ENCODE measurements at places on chromosomes 2 and 18.

DNA sequence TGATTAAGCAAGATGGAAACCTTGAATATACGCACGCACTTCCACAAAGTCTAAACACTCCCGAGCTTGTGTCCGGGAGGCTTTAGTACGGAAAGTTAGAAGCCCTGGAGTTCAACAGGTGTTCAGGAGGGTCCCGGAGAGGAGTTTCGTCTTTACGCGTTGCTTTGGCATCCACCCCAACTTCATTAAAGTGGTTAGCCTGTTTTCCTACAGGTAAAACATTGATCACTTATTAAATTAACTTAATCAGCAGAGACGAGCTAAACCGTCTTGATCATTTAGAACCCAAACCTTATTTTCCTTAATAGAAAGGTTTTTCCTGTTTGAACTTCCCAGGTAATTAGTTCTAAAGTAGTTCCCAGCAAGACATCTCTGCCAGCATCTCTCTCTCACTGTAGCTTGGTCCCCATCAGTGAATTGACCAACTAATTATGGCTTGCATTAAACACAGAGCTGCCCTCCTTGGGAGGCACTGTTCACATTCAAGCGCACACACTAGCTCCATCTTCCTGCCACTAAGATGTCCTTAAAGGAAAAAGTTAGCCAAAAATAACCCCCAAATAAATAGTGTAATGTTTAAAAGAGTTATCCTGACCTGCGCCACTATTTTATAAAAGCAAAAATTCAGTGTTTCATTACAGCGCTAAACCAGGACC is 1.4 kb downstream of the NPAS2 start:
- no peak for DNase-seq

- no peak for DNase-seq
Observed at GRCh38 chr2:39150102-39150562, 29.3 kb upstream of the SOS1 start.

GRCh38 chr2:227454323-227454860 is 17.6 kb upstream of the AGFG1 start:
- DNase-seq, result no peak

DNA sequence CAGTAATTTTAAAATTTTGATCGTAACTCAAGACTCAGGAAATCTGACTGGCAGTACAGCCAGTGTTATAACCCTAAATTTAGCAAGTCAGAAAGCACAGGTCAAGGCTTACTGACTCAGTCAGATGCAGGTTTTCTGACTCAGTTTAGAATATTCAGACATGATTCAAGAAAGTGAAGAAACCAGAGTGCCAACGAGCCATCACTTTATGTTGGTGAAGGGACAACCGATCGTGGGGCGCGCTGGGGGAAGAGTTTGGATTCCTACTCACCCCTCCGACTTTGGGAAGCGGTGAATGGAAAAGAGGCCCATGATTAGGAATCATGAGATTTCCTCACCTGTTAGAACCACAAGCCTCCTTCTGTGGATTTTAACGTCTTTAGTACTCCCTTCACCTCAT is 998 bp downstream of the RNF149 start:
- no peak for DNase-seq

DNA sequence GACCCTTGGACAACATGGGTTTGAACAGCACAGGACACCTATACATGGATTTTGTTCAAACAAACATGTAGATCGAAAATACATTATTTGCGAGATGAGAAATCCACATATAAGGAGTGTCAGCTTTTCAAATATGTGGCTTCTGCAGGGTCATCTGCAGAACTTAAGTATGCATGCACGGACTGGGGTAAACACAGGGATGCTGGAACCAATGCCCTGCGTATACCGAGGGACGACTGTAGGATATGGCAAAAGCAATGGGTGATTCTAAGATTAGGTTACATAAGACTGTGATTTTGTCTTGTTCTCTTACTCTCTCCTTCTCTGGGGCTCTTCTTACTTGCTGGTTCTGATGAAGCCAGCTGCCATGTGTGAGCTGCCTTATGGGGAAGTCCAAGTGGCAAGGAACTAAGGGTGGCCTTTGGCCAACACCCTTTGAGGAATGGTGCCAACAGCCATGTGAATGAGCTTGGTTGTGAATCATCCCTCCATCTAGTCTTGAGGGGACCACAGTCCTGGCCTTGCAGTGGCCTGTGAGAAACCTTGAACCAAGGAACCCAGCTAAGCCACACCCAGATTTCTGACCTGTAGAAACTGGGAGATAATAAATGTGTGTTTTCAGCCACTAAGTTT is 66.5 kb downstream of the EVA1A start:
- DNase-seq, result no peak

- DNase-seq, result no peak
Observed at GRCh38 chr2:82224301-82224940, 1919.9 kb upstream of the LRRTM1 start.

DNA sequence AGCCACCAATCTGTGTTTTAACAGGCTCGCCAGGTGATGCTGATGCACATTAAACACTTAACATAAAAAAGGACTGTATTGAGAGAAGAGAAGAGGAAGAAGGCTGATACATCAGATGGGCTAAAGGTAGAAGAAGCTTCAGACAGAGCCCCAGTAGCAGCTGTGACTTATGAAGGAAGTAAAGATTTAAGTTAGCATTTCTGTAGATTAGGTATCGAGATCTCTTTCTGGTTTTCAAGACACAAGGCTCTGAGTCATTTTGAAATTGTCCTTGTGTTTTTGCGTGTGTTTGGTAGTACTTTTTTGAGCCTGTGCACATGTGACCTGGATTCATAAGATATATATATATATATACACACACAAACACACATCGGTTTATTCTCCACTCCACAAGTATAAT is 40.6 kb upstream of the GCFC2 start:
- DNase-seq, result no peak

DNA sequence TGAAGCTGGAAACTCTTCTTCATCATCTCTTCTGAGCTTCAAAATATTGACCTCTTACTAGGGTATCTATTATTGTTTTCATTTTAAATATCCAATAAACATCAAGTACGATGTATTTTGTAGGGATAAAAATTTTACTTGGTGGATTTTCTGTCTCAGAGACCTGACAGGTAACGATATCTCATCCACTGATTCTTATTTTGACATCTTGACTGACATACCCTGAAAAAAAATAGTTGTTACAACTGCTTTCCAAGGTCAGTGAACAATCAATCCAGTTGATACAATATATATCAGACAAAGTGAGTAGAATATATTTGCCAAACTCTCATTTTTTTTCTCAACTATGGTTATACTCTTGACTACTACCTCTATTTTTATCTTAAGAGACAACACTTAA is 963.7 kb upstream of the CDH2 start:
- DNase-seq, result no peak

GRCh38 chr2:5985536-5986385 is 293.6 kb downstream of the SOX11 start:
- no peak for DNase-seq

DNA sequence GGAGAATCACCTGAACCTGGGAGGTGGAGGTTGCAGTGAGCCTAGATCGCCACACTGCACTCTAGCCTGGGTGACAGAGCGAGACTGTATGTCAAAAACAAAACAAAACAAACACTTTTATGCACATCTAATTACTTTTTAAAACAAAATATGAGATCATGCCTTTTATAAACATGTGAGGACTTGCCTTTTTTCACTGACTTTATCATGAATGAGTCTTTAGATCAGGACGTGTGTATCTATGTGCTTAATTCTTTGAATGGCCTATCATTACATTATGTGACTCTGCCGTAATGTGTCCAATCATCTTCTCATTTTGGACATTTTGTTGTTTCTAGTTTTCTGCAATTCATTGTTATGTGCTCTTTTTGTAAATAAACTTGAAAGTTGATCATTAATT is 58.7 kb downstream of the FAM117B start:
- DNase-seq, result no peak

DNA sequence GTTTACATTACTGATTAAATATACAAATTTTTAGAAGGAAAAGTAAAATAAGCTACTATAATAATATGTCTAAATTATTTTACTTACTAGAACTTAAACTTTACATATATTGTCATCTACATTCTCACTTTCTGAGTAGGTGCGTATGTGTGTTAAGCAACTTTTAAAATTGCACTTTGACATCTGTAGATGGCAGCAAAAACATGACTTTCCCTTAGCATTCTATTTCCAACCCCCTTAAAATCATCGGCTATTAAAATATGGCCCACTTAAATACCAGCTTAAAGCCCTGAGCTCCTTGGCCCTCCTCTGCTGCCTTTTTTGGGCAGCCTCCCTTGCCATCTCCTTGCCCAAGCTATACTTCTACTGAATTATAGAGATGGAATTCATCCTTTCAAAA is 78.0 kb downstream of the UPP2 start:
- no peak for DNase-seq

DNA sequence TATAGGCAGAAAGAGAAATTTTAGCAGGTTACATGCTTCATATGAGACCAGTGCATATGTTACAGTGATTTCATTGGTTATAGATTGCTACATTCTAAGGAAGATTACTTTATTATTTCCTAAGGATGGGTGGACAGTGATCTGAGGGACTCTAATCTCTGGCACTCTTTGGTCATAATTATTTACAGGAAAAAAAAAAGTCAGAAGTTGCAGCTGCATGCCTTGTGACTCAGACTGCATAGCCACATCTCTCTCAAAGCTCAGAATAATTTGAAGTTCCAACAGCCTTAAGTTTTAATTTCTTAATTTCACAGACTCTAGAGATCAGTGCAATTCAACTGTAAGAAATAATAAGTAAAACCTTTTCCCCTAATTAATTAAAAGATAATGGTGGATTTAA is 27.1 kb upstream of the BARD1 start:
- no peak for DNase-seq

DNA sequence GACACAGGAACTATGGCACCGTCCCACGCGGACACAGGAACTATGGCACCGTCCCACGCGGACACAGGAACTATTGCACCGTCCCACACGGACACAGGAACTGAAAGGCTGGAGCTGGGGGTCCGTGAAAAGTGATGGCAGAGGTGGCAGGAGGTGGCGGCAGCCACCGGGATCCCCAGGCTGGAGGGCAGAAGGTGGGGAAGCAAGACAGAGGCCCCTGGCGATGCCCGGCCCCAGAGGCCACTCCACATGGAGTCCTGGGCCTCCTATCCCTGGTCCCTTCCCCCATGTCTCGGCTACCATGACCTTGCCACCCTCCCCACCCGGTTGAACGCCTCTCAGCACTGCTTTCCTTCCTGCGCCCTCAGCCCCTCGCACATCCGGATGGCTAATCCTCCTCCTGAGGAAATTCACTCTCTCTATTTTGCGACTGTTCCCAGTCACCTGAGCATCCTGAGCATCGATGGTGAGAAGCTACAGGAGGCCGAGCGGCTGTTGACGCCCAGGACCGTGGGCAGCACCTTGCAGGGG is 181.4 kb downstream of the TMEM18 start:
- DNase-seq, result no peak

- no peak for DNase-seq
Observed at GRCh38 chr2:47050021-47050760, 104.9 kb downstream of the STPG4 start.

GRCh38 chr2:212136216-212136795 is 402.3 kb downstream of the ERBB4 start:
- DNase-seq, result no peak
